ENCODE measurements at places on chromosomes 16 and 17. TPM values are rescaled to one million over a fixed set of nuclear protein-coding genes. Genes with fewer than 3 reads are reported as not detected.
A peak's percentile ranks its signal among the peaks of the same experiment; 100 is the strongest.

DNA sequence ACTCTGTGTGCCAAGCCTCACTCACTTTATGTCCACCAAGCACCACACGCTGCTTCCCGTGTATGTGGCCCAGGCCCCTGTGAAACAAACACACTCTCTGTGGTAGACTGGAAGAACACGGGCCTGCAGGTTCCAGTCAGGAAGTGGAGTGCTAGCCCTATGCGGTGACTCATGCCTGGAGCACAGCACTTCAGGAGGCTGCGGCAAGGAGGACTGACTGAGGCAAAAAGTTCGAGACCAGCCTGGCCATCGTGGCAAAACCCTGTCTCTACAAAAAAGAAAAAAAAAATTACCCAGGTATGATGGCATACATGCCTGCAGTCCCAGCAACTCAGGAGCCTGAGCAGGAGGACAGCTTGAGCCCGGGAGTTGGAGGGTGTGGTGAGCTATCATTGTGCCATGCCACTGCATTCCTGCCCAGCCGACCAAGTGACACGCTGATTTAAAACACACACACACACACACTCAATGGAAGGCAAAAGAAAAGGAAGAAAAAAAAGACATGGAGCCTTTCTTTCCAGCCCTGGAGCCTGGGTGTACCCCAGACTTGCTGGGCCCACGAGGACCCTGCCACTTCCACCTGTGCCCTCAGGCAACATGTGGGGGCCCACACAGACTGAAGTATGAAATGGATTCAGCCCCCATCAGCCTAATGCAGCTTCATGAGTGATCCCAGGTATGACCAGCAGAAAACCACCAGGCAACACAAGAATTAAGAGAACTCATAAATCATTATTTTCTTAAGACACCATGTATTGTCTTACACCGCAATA lies 126.6 kb downstream of the ANKRD11 start:
- peak; percentile 90 for ATAC-seq

- ATAC-seq = no peak
These were observed 16.1 kb downstream of the HIC1 start for GRCh38 chr17:2071024-2071385.

The ASPHD1 gene
- 10.8 TPM for total RNA-seq

DNA sequence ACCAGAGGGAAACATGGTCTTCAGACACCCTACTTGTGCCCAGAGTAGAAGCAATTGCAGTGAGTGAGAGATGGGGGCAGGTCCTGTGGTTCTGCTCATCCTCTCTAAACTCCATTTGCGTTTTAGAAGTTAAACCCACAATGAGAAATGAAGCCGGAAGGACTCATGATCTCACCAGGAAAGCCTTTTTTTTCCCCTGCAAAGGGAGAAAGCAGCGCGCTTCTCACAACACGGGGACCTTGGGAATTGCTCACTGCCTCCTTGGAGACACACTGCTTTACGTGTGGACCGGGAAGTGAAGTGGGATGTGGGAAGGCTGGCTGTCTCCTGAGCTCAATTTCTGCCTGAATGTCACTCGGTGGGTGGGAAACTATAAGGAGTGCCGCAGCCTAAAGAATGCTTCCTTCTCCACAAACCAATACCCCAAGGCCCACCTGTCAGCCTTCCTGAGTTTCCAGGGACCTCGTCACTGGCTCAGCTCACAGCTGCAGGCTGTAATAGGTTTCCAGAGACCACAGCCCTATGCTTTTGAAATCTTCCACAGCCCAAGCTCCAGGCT lies 365.4 kb downstream of the XYLT1 start:
- ATAC-seq = peak; percentile 79

The PRKCA gene
- total RNA-seq = 38.8 TPM

The KCNJ16 gene
- 6.4 TPM for total RNA-seq
